ENCODE measurements at places on chromosomes 3 and 15.

- no peak overlapping the region for H3K4me3 ChIP-seq
- no peaks in the 10 kb centered on the region for H3K27me3 ChIP-seq
- H3K4me1 ChIP-seq: no peaks in the 10 kb centered on the region
- H3K27ac ChIP-seq: no peak overlapping the region
Observed at GRCh38 chr3:187957165-187957581, 196.8 kb upstream of the LPP start.

- H3K27me3 ChIP-seq: no peaks in the 10 kb centered on the region
- no peak overlapping the region for H3K4me3 ChIP-seq
- no peak for DNase-seq
Observed at GRCh38 chr3:170095771-170096170, 58.0 kb downstream of the GPR160 start.

GRCh38 chr15:91200101-91200754, 100.2 kb downstream of the SV2B start:
- H3K27ac ChIP-seq: no peak overlapping the region
- no peaks in the 10 kb centered on the region for H3K4me1 ChIP-seq
- H3K4me3 ChIP-seq: no peak overlapping the region
- H3K27me3 ChIP-seq: no peaks in the 10 kb centered on the region
- no peaks in the 10 kb centered on the region for H3K36me3 ChIP-seq
- DNase-seq: no peak

DNA sequence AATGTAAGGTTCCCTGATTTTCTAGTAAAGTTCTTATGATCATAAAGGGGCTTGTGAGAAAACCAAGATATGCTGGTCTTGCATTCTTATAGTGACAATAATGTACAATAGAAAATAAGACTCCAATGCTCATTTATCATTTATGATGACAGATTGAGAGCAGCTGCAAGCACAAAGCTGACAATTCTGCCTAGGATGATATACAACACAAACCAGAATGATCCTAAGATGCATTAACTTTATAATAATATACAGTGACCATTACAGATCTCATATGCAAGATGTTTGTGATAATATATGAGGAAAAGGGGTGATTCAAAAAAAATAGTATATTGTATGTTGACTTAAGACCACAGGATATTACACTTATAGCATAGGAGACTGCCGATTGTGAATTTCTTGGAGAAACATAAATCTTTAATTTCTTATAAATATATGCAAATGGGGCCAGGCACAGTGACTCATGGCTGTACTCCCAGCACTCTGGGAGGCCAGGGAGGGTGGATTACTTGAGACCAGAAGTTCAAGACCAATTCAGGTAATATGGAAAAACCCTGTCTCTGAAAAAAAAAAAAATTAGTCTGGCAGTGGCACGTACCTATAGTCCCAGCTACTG, 387.0 kb downstream of the ZBBX start:
- DNase-seq: no peak
- H3K27me3 ChIP-seq: no peaks in the 10 kb centered on the region
- no peaks in the 10 kb centered on the region for H3K36me3 ChIP-seq

DNA sequence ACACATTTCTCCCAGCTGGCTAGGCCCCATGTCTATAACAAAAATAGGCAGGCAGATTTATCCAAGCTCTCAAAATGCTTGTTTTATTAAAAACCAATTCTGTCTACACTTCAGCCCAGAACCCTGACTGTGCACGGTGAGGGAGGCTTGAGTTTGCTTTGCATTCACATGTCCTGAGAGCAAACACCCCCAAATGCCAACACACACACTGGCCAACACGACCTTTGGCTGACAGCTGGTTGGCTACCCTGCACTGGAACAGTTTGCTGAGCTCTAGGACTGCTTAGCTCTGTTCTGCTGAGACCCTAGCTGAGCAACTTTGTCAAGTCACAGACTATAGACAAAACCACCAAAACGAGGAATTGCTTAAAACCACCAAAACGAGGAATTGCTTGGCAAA, 3.6 kb downstream of the STIMATE start:
- H3K36me3 ChIP-seq: no peaks in the 10 kb centered on the region
- no peak for DNase-seq
- H3K4me3 ChIP-seq: no peak overlapping the region
- no peaks in the 10 kb centered on the region for H3K27me3 ChIP-seq
- no peak overlapping the region for H3K27ac ChIP-seq
- peaks cover 38% of the 10 kb centered on the region for H3K4me1 ChIP-seq

GRCh38 chr3:158368271-158368670, 202.7 kb upstream of the MLF1 start:
- DNase-seq: no peak
- no peaks in the 10 kb centered on the region for H3K4me1 ChIP-seq
- no peak overlapping the region for H3K27ac ChIP-seq

GRCh38 chr3:82761858-82762257, 1000.4 kb upstream of the GBE1 start:
- H3K27ac ChIP-seq: no peak overlapping the region
- no peaks in the 10 kb centered on the region for H3K36me3 ChIP-seq
- H3K4me3 ChIP-seq: no peak overlapping the region

GRCh38 chr3:172129498-172129849, 90.1 kb downstream of the FNDC3B start:
- H3K27ac ChIP-seq: no peak overlapping the region
- H3K4me1 ChIP-seq: peaks cover 31% of the 10 kb centered on the region
- no peak overlapping the region for H3K4me3 ChIP-seq
- H3K27me3 ChIP-seq: no peaks in the 10 kb centered on the region

- H3K4me1 ChIP-seq: no peaks in the 10 kb centered on the region
- H3K27me3 ChIP-seq: no peaks in the 10 kb centered on the region
- no peak overlapping the region for H3K27ac ChIP-seq
- H3K4me3 ChIP-seq: no peak overlapping the region
- no peak for DNase-seq
Observed at GRCh38 chr15:48905216-48905615, 27.3 kb downstream of the EID1 start.

DNA sequence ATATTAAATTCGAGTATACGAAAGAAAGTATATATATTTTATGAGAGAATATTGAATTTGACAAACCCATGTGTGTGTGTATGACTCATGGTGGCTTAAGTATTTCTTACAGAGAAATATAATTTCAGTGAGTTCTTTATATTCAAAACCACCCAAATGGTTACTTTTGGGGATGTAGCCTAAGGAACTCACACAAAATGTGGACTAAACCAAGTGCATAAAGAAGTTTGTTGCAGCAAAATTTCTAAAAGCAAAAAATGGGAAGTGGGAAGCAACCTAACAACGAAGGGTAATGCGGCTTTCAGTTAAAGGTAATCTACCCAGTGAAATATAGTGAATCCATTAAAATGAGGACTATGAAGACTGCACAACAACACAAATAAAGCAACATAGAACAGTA, 277.1 kb downstream of the EDEM1 start:
- no peak overlapping the region for H3K27ac ChIP-seq
- H3K36me3 ChIP-seq: no peaks in the 10 kb centered on the region
- no peak for DNase-seq
- H3K4me3 ChIP-seq: no peak overlapping the region
- H3K4me1 ChIP-seq: no peaks in the 10 kb centered on the region
